Heart right ventricle (tissue), 16 donors: ENCODE measurements at places on chromosomes 3 and 15. TPM values are rescaled to one million over a fixed set of nuclear protein-coding genes. Genes with fewer than 3 reads are reported as not detected.

Gene ROPN1
- not detected for polyA plus RNA-seq

Gene SLC12A1
- polyA plus RNA-seq = not detected

Gene CNOT10
- polyA plus RNA-seq = 15.6 TPM

Gene ANKRD34C
- 0.15 TPM for polyA plus RNA-seq

Gene DPPA4
- 0.01 TPM for polyA plus RNA-seq

Gene GREM1
- 0.03 TPM for polyA plus RNA-seq

Gene DAZL
- not detected for polyA plus RNA-seq

Gene MLF1
- 76.4 TPM for polyA plus RNA-seq

Gene TPRA1
- 26.0 TPM for polyA plus RNA-seq

Gene RBM6
- polyA plus RNA-seq = 26.0 TPM

Gene DTX3L
- 7.4 TPM for polyA plus RNA-seq

Gene CSPG5
- polyA plus RNA-seq = 0.28 TPM

Gene CYP19A1
- 0.95 TPM for polyA plus RNA-seq

Gene GHSR
- not detected for polyA plus RNA-seq

Gene CLDN18
- polyA plus RNA-seq = 0.01 TPM

Gene XCR1
- polyA plus RNA-seq = not detected

Gene CADM2
- 0.12 TPM for polyA plus RNA-seq

Gene SPSB4
- polyA plus RNA-seq = 2.3 TPM

Gene NOX5
- polyA plus RNA-seq = 0.37 TPM

Gene SLC24A5
- not detected for polyA plus RNA-seq

Gene PLSCR4
- 9.5 TPM for polyA plus RNA-seq

Gene APH1B
- 4.9 TPM for polyA plus RNA-seq

Gene HCN4
- 4.4 TPM for polyA plus RNA-seq

Gene ITIH1
- polyA plus RNA-seq = 0.13 TPM

Gene LDHAL6B
- polyA plus RNA-seq = not detected

Gene STAC
- polyA plus RNA-seq = 0.29 TPM

Gene RAD54L2
- polyA plus RNA-seq = 7.4 TPM

Gene SLC22A13
- polyA plus RNA-seq = 0.03 TPM

Gene POPDC2
- polyA plus RNA-seq = 351 TPM

Gene POTEB3
- polyA plus RNA-seq = not detected

Gene STRC
- polyA plus RNA-seq = 1.2 TPM

Gene C3orf22
- polyA plus RNA-seq = not detected

Gene MON1A
- 6.5 TPM for polyA plus RNA-seq

Gene P3H2
- polyA plus RNA-seq = 0.51 TPM

Gene SPINK8
- not detected for polyA plus RNA-seq

Gene PRSS50
- polyA plus RNA-seq = 0.43 TPM

Gene TPRG1
- 0.62 TPM for polyA plus RNA-seq

Gene NEK11
- 1.0 TPM for polyA plus RNA-seq

Gene MEX3B
- 3.0 TPM for polyA plus RNA-seq

Gene SLC12A6
- polyA plus RNA-seq = 3.4 TPM

Gene CHRNA7
- polyA plus RNA-seq = 0.61 TPM

Gene APOD
- 199 TPM for polyA plus RNA-seq

Gene MAGI1
- 5.7 TPM for polyA plus RNA-seq

Gene STARD9
- 2.3 TPM for polyA plus RNA-seq

Gene KCTD6
- polyA plus RNA-seq = 12.7 TPM

Gene KATNBL1
- polyA plus RNA-seq = 41.6 TPM

Gene LRRN1
- polyA plus RNA-seq = 0.07 TPM

Gene P2RY1
- polyA plus RNA-seq = 0.72 TPM
